ENCODE measurements at places on chromosomes 2 and 18.

DNA sequence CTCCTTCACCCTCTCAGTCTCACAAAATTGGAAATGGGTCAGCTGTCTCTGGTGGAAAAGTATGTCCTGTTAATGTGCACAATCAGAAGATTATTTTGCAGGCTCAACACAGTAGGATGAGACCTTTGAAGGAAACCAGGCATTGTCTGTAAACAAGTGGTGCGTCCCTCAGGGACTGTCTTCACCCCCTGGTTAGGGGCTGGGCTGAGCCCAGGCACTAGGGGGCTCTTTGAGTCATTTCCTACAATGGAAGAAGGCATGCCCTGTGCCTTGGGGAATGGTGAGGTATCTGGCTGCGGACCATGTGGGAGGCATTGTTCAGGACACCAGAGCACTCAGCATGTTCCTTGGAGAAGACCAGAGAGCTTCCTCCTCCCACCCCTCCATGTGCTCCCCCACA is 26.8 kb downstream of the PKDCC start:
- no peak for DNase-seq

DNA sequence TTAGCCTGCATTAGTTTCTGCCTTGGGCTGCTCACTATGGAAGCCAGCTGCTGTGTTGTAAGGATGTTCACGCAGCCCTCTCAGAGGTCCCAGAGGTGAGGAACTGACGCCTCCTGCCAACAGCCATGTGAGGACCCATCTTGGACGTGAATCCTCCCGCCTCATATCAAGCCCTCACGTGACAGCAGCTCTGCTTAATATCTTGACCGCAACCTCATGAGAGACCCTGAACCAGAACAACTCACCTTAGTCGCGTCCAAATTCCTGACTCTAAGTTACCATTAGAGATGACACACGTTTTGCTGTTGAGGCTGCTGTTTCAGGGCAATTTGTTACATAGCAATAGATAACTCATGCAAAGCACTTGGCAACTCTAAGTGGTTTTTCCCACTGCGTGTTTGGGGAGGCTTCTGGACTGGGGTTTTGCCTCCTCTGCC is 97.7 kb downstream of the TMEM17 start:
- no peak for DNase-seq

DNA sequence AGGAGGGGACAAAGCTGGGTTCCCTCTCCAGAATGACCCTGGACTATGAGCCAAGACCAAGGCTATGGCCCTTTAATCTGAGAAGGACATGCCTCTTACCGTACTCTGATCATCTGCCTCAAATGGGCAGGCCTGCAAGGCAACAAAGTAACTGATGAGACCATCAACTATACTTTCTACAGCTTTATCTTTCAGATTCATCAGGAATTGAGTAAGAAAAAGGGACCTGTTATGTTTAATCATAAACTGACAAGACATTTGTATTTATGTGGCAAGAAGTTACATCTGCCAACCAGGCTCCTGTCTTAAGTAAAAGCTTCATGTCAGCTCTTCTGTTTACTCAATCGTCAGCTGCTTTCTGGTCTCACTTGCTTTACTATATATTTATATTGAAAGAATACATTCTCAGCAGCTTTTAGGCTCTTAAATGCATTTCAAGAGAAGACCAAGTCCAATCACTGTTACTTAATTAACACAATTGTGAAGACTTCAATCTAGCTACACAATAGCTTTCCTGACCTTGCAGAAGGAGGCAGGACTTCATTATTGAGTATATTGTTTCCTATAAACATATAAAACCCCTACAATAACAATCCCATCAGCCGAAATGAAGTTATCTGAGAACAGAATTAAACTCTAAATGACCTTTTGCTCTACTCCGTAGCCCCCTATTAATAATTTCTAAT is 163.8 kb downstream of the ETAA1 start:
- no peak for DNase-seq

GRCh38 chr18:24043403-24043802 is 28.8 kb downstream of the TTC39C start:
- DNase-seq, result no peak

- no peak for DNase-seq
These were observed 52.1 kb downstream of the FMNL2 start for GRCh38 chr2:152387041-152387440.

GRCh38 chr2:62718225-62718822 is 12.8 kb downstream of the EHBP1 start:
- DNase-seq, result no peak

GRCh38 chr18:75063615-75064512 is 145.1 kb downstream of the PTGR3 start:
- no peak for DNase-seq

DNA sequence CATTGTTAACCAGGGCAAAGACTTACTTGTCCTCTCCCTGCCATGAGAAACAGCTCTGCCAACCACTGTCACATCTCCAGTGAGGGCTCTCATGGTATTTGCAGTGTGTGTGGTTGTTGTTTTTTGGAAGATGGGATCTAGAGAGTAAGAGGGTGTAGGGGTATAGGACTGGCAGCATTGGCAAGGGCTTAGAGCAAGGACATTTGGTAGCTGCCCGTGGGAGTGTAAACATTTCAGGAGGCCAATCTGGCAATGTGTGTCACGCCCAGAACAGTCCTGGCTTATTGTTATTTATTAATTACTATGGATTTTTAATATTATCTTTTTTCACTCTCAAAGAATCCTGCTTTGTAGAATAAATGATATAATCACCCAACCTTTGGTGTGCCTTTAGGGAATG is 90.5 kb downstream of the TMEM17 start:
- no peak for DNase-seq
